ENCODE measurements at places on chromosomes 5 and 9. TPM values are rescaled to one million over a fixed set of nuclear protein-coding genes. Genes with fewer than 3 reads are reported as not detected.

DNA sequence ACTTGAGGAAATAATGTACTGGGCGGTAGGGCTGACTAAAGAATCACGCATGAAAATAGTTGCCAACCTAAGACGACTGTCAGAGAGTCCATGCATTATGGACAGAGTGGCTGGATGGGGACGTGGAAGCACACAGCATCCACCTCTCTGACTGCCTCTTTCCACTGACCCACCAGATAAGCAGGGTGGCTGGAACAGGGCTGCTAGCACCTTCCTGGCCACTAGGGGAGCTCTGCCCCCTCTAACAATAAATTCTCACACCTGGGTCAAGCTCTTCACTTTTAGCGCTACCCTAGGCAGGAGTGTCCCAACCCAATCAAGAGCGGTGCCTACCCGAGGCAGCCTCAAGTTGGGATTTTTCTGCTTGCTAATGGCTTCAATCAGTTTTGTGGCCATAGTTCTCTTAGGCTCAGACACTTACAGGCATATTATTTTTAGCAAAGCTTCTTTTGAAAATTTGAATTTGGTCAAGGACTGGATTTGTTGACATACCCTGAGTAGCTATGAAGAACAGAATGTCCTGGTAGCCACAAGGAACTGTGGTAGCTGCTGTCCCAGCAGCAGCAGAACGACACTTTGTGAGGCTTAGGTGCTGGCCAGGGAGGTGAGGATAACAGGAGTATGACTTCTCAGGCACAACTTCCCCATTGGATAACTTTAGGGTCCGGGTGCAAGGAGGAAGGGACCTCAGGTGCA, 6.9 kb upstream of the TPM2 start:
- no peak overlapping the region for H3K27ac ChIP-seq
- H3K4me1 ChIP-seq = peaks cover 9% of the 10 kb centered on the region
- DNase-seq = peak; percentile 55
- no peak overlapping the region for H3K4me3 ChIP-seq
- H3K36me3 ChIP-seq = peaks cover 18% of the 10 kb centered on the region

DNA sequence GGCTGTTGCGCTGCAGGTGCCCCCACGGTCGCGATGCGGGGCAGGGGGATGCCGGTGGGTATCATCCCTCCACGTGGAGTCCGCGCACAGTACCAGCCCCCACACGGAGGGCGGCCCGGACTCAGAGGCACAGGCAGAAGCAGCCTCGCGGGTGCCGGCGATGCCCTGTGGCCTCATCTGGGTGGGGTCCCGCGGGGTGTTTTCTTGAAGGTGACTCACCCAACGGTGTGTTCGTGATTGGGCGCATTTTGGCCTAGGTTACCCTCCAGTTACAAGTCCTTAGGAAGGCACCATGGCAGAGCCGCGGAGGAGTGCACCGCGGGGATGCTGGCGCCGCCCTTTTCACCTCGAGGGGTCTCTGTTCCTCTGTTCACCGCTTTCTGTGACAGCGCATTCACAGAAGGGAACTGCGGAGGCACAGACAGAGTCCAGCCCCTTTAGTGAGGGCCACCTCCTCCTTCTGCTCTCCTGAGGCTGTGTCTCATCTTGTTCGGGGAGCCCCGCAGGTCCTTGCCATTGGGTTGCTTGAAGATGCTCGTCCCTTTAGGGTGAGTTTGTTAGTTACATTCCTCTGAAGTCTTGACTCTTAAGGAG, 21.6 kb upstream of the EXOC3 start:
- H3K4me3 ChIP-seq = no peak overlapping the region
- peaks cover 21% of the 10 kb centered on the region for H3K4me1 ChIP-seq
- H3K36me3 ChIP-seq = peaks cover 9% of the 10 kb centered on the region
- H3K27ac ChIP-seq = no peak overlapping the region
- no peaks in the 10 kb centered on the region for H3K27me3 ChIP-seq

DNA sequence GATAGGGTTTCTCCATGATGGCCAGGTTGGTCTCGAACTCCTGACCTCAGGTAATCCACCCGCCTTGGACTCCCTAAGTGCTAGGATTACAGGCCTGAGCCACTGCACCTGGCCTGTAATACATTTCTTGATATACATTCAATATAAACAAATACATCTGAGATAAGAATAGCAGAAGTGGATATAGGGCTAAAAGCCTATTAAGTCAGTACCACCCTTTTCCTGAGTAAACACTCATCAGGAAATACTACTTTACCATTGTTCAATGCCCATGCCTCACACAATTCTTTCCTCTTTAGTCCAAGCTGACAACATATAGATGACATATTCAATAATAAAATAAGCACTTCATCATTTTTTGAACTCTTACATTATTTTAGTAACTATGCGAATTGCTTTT, 64.8 kb downstream of the MRPS27 start:
- peaks cover 5% of the 10 kb centered on the region for H3K4me1 ChIP-seq
- H3K4me3 ChIP-seq = no peak overlapping the region
- DNase-seq = no peak
- H3K36me3 ChIP-seq = peaks cover 19% of the 10 kb centered on the region

Gene LECT2
- total RNA-seq = not detected

DNA sequence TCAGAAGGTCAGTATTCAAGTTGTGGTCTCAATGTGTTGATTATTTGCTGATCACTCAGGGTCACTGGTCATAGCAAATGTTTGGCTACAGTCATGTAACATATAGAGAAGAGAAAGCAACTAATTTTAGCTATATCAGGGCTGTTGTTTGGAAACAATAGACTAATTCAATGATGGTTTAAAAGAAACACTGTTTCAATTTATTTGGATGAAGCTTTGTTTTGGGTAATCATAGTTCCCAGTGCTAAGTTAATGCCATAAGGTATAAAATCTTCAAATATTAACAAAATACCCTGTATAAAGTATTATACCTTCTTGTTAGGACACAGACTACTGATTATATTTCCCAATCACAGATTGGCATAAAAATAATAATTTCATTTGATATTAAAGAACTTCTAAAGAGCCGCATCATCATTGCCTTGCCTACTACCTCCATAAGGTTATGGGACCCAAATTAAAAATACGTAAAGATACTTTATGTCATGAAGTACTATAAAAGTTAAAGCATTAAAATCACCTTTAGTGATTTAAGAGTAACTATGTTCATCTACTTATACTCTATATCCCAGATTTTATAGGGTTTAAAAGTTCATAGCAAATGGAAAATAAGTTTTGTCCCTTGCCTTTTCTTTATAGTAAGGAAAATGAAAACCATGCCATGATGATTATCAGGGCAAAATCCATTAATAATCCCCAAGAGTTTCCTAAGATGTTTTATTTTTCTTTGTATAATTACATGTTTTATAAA, 6.0 kb downstream of the NR3C1 start:
- H3K27ac ChIP-seq = no peak overlapping the region
- H3K27me3 ChIP-seq = no peaks in the 10 kb centered on the region
- peaks cover 27% of the 10 kb centered on the region for H3K36me3 ChIP-seq
- peaks cover 59% of the 10 kb centered on the region for H3K4me1 ChIP-seq
- DNase-seq = no peak

Data from activated naive CD8-positive, alpha-beta T cell treated with anti-CD3 and anti-CD28 coated beads, Interleukin-2, amount 10 ng/mL, durations not matched to agents 7 days and 5 days (primary cell).